ENCODE measurements at places on chromosomes 16 and 17.

- no peak for DNase-seq
Measured at GRCh38 chr16:56411624-56412023, 13.7 kb downstream of the AMFR start.

- DNase-seq, result no peak
Measured at GRCh38 chr16:86227041-86227440, 283.3 kb upstream of the FOXF1 start.

- DNase-seq, result no peak
Measured at GRCh38 chr17:29020576-29020975, 14.7 kb upstream of the SEZ6 start.

GRCh38 chr16:18039931-18040330, 296.6 kb downstream of the NPIPA8 start:
- no peak for DNase-seq

DNA sequence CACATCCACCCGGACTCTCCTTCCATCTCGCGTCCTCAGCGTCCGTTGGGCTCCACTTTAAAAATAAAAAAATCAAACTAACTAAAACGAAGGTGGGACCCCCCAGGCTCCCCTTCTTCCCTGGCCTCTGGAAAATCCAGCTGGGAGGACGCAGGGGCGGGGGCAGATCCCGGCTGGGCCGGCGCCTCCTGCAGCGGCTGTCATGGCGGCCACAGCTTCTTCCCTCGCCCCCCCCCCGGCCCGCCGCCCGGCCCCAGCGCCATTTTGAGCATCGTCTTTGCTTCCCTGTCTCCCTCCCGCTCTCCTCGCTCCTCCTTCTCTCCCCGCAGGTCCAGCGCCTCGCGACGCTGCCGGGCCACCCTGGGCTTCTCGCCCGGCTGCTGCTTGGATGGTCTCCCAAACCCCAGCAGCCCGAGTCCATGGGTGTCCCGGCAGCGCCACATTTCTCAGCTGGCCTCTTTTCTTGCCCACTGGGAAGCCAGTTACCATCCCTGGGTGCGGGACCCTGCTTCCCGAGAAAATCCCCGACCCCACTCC, 3.3 kb downstream of the HOXB2 start:
- DNase-seq, result peak; percentile 20
